ENCODE measurements at places on chromosomes 3 and 15.

GRCh38 chr3:45964139-45964538, 20.9 kb downstream of the CXCR6 start:
- DNase-seq = peak; percentile 30

- no peak for DNase-seq
Observed at GRCh38 chr15:76625267-76625666, 279.9 kb downstream of the SCAPER start.

DNA sequence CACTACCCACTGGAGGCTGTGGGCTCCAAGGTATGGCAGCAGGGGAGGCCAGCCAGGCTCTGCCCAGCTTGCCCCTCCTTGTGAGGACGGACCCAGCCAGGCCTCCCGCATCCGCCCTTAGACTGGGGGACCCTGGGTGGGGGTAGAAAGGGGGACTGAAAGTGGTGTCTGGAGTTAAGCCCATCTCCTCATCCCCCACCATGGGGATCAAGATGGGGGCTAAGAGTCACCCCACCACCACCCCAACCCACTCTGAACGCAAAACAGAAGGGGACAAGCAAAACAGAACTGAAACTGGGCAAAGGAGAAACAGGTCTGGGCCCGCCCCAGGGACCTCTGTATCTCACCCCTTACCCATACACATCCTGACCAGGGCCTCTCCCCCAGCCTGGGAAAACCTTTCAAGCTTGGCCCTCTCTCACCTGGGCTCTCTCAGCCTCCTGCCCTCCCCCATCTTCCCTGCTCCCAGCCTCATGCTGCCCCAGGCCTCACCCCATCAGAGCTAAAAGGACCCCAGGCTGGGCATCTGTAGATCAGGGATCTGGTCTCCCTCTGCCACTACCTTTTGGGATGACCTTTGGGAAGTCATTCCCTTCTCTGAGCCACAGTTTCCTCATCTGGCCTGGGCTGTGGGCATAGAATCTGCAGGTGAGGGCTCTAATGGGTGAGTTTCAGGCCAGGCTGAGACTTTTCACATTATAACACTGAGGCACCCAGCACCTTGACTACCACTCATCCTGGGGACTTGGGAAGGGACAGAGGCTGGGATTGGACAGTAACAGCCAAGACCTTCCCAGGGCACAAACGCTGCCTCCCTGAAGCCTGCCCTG, 30.0 kb upstream of the CYP11A1 start:
- no peak for DNase-seq

- no peak for DNase-seq
Observed at GRCh38 chr15:53196242-53196641, 406.1 kb upstream of the ONECUT1 start.
